ENCODE measurements at places on chromosomes 1 and 21. TPM values are rescaled to one million over a fixed set of nuclear protein-coding genes. Genes with fewer than 3 reads are reported as not detected.

KCNN3 gene
- 2.5 TPM for polyA plus RNA-seq

GPR161 gene
- polyA plus RNA-seq = 20.6 TPM

AGTRAP gene
- polyA plus RNA-seq = 61.6 TPM

CD1E gene
- not detected for polyA plus RNA-seq

DNA sequence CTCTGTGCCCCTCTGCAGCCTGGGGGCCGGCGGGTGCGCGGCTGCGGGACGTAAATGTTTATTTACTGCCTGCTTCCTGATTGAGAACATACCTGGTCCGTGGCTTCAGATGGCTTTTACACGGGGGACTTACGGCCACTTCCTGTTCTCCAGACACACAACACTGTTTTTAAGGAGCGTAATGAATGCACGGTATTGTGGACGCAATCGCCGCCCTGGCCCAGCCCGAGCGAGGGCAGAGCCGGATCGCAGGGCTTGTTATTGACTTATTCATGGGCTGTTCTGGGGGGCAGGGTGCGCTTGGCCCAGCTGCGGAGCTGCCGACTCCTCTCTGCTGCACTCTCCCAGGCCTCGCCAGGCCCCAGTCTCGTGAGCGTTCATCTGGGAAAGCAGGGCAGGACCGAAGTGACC, 52.8 kb upstream of the ACTRT2 start:
- no peak for DNase-seq

DNA sequence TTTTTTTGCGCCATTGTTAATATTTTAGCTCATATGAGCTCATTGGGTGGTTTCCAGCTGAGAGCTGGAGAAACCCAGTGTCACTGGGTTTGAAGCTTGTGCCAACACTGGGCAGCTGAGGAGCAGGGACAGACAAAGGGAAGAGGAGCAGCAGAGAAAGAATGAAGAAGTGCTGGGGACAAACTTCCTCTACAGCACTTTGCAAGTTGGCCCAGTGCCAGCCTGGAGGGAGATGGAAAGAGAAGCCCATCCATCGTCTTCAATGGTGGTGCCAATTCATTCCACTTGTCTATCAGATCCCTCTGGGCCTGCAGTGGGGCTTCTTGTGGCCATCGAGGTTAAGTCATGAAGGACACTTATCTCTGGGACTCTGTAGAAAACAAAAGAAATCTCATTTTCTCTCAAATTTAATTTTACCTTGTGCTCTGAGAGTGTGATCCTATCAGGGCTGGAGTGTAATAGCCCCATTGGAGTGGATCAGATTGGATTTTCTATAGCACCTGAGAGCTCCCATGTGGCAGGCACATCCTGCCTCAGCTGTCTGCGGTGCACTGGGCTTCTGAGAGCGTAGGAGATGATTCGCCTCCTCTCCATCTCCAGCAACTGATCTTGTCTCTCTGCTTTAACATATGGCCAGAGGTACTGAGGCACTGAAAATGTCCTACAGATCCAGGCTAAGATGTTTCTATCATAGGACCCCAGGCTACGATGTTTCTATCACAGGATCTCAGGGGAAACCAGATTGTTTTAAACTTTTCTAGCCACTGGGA, 114.7 kb downstream of the TNR start:
- DNase-seq = no peak

DNA sequence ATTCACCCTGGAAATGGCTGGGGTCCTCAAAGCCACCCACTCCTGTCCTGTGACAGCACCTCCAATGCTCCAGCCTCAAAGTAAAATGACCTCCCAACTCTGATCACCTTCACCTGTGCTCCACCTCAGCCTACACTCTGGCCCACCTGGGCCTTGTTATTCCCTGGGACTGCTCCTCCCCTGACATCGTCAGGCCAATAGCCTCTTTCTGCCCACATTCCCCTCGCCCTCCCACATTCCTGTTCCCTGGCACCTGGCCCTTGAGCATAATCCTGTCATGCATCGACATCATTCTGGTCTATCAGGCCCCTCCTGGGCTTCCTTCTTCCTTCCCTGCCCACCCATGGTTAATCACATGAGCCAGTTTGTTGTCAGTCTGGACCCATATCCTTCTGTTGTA, 13.2 kb upstream of the BCAR3 start:
- no peak for DNase-seq

DNA sequence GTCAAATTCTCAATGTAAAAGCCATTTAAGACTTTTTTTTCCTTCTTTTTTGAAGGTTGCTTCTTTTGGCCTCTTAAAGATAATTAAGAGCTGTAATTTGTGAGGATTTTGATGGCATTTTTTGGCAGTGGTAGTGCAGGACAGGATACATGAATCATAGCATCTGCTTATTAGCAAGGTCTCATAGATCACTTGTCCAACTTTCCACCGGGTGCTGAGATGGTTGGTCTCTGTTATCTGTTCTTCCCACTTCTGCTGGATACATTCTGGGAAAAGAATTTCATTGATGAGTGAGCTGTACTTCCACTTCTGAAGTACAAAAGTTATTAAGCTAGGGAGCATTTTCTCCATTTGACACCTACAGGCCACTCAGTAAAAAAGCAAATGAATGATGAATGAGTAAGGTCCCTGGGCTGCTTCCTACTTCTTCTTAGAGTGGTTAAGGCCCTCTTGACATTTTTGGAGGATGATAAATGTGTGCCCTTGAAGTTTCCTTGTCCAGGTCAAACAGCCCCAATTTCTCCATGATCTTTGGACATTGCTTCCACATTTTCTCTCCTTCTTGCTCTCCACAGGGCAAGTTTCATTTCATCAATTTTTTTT, 100.6 kb downstream of the ROR1 start:
- DNase-seq = no peak

DNA sequence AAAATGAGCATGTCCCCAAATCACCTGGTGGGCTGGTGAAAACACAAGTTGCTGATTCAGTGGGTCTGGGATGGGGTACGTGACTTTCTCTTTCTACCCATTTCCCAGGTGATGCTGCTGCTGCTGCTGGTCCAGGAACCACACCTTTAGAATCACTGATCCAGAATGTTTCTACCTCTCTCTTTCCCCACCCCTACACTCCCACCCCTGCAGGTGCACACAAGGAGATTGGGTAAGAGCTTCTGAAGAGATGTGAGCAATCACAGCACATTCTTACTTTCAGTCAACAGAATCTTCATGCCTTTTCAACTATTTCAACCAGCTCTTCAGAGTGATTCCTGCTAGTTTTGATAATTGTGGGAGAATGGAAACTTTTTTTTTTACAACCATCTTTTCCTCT, 130.9 kb downstream of the LMX1A start:
- DNase-seq = no peak

GRCh38 chr1:31957701-31958674, 19.8 kb upstream of the PTP4A2 start:
- no peak for DNase-seq

GRCh38 chr1:203239081-203239480, 9.6 kb upstream of the CHIT1 start:
- no peak for DNase-seq

- no peak for DNase-seq
Observed at GRCh38 chr1:195335541-195335940, 1272.7 kb downstream of the KCNT2 start.

GRCh38 chr1:225476538-225476988, 48.7 kb upstream of the LBR start:
- DNase-seq = no peak

GRCh38 chr1:70966018-70966638, 81.5 kb downstream of the PTGER3 start:
- no peak for DNase-seq

DNA sequence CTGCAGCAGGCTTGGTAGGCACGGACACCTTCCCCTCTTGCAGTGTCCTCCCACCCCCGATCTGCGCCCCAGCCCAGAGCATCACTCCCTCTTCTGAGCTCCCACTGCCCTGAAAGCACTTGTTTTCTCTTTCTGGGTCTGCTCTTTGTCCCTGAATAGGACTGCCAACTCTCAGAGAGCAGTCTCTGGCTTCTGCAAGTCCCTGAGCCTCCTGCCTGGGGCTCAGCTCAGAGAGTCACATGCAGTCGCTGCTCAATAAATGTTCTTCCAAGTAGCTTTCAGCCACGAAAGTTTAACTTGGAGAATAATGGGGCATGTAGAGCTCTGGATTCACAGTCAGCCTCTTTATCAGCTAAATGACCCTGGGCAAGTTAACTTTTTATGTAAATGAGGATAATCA, 205.6 kb downstream of the HIVEP3 start:
- no peak for DNase-seq

- DNase-seq = no peak
Observed at GRCh38 chr1:31752952-31753475, 11.1 kb downstream of the ADGRB2 start.

DNA sequence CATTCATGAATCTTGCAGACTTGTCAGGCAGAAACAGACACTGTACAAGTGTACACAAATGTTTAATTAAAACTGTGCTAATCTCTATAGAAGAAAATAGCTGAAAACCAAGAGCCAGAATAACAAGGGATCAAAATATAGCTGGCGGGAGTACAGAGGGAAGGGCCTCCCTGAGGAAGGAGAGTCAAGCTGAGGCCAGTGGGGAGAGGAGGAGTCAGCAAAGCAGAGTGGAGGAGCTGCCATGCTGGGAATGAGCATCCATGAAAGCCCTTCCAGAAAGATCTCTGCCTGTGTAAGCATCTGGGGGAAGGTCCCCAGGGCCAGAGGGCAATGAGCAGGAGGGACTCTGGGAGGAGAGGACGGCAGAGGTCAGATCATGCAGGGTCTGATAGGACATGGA, 15.1 kb downstream of the SLAMF8 start:
- DNase-seq = no peak

Data from right renal pelvis (tissue), 4 donors.